Activated naive CD4-positive, alpha-beta T cell treated with anti-CD3 and anti-CD28 coated beads, Interleukin-2, amount 10 ng/mL, durations not matched to agents 7 days and 5 days (primary cell): ENCODE measurements at places on chromosomes 2 and 18.

GRCh38 chr2:32262105-32262504 lies 2.6 kb downstream of the NLRC4 start:
- DNase-seq, result no peak

GRCh38 chr2:96530144-96530430 lies 6.5 kb upstream of the ARID5A start:
- no peak for DNase-seq

- DNase-seq, result no peak
Observed at GRCh38 chr2:215664847-215665525, 229.1 kb upstream of the FN1 start.

GRCh38 chr2:122864728-122865127 lies 1109.3 kb downstream of the TSN start:
- no peak for DNase-seq

GRCh38 chr2:121502246-121502645 lies 28.4 kb upstream of the RNU4ATAC start:
- DNase-seq, result no peak

DNA sequence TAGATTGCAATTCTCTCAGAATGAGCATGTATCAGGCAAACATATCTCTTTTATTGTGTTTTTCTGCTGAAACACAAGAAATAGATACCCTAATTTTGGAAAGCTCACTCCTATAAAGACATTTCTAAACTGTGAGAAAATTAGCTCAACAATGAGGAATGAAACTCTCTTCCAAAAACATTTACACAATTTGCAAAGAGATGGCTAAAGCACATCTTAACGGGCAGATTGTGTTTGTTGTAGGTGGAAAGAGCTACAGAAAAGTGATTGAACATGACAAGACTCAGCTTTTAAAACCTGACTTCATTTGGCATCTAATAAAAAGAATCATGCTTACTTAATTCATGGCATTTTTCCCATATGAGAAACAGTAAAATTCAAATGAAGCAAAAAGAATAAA lies 175.0 kb upstream of the SLC39A10 start:
- DNase-seq, result no peak
